ENCODE measurements at places on chromosomes 5 and 9.

DNA sequence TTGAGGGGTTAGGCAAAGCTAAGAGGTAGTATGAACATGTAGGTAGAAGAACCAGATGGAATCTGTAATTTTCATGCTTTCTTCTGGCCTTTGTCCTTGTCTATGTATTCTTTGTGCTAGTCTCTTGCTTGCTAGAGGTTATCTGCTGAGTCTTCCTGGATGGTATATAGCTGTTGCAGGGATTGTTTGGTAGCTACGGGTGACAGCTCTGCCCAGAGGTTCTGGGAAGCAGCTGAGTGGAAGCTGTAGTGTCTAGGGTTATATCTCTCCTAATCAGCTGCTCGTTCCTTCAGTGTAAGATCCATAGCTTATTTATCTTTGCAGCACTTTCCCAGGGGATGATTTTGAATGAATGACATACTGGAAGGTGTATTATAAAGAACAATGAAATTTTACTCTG lies 100.3 kb downstream of the ATG10 start:
- no peak overlapping the region for H3K4me3 ChIP-seq
- no peak for DNase-seq
- H3K4me1 ChIP-seq = peaks cover 13% of the 10 kb centered on the region
- H3K27ac ChIP-seq = no peak overlapping the region
- H3K27me3 ChIP-seq = no peaks in the 10 kb centered on the region

GRCh38 chr9:99561509-99561917 lies 260.2 kb upstream of the NR4A3 start:
- no peaks in the 10 kb centered on the region for H3K4me1 ChIP-seq
- H3K36me3 ChIP-seq = no peaks in the 10 kb centered on the region
- no peak overlapping the region for H3K27ac ChIP-seq
- DNase-seq = no peak
- peaks cover 2% of the 10 kb centered on the region for H3K27me3 ChIP-seq

- no peaks in the 10 kb centered on the region for H3K4me1 ChIP-seq
- H3K4me3 ChIP-seq = no peak overlapping the region
- no peak for DNase-seq
These were observed 12.5 kb downstream of the STC2 start for GRCh38 chr5:173315495-173316338.

DNA sequence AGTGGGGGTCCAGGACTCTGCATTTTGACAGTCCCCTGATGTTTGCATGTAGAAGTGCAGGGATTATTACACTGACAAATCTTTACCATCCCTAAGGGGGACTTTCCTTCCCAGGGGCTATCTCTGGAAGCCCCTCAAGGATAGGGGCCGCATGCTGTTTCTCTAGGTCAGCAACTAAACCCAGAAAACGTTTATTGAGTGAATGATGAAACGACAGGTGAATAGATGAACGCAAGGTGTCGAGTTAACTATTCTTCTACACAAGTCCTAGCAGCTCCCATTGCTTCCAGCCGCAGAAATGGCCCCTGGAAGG lies 281 bp upstream of the HSD17B4 start:
- peaks cover 5% of the 10 kb centered on the region for H3K27me3 ChIP-seq
- H3K36me3 ChIP-seq = peaks cover 7% of the 10 kb centered on the region
- H3K4me1 ChIP-seq = peaks cover 29% of the 10 kb centered on the region

DNA sequence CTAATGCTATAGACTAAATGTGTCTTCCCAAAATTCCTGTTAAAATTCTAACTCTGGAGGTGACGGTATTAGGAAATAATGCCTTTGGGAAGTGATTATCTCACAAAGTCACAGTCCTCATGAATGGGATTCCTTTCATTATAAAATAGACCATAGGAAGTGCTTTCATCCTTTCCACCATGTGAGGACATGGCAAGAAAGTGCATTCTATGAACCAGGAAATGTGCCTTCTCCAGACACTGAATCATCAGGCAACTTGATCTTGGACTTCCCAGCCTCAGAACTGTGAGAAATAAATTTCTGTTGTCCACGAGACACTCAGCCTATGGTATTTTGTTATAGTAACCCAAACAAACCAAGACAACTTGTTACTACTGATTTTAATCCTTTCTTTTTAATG lies 582.4 kb upstream of the C9orf72 start:
- no peak for DNase-seq
- H3K4me1 ChIP-seq = no peaks in the 10 kb centered on the region
- no peaks in the 10 kb centered on the region for H3K36me3 ChIP-seq
- H3K4me3 ChIP-seq = no peak overlapping the region
- no peaks in the 10 kb centered on the region for H3K27me3 ChIP-seq

- H3K36me3 ChIP-seq = peaks cover 10% of the 10 kb centered on the region
- H3K27ac ChIP-seq = no peak overlapping the region
- H3K4me3 ChIP-seq = no peak overlapping the region
- no peak for DNase-seq
These were observed 48.9 kb downstream of the JMY start for GRCh38 chr5:79284846-79285245.

- H3K36me3 ChIP-seq = peaks cover under 1% of the 10 kb centered on the region
- H3K27me3 ChIP-seq = peaks cover 30% of the 10 kb centered on the region
- H3K4me1 ChIP-seq = peaks cover 2% of the 10 kb centered on the region
- H3K27ac ChIP-seq = no peak overlapping the region
- DNase-seq = no peak
These were observed 14.6 kb downstream of the FOXD1 start for GRCh38 chr5:73433982-73434342.

- H3K36me3 ChIP-seq = peaks cover 6% of the 10 kb centered on the region
- H3K27ac ChIP-seq = no peak overlapping the region
- no peaks in the 10 kb centered on the region for H3K27me3 ChIP-seq
- H3K4me1 ChIP-seq = no peaks in the 10 kb centered on the region
- DNase-seq = peak; percentile 52
- no peak overlapping the region for H3K4me3 ChIP-seq
These were observed 11.2 kb downstream of the MSANTD3 start for GRCh38 chr9:100437860-100438805.

DNA sequence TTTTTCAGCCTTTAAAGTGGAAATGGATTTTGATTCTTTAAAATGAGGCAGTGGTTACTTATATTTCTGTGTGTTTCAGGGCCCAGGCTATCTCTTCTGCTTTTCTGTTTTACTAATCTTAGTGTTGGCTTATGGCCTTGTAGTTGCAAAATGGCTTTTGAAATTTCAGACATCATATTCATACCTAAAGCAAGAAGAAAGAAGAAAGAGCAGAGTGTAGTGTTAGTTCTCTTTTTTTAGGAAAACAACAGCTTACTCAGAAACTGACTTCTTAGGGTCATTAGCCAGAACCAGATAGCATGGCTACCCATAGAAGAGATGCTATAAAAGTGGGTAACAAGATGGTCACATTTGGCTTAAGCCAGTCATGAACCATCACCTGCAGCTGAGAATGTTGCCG lies 20.9 kb downstream of the ZBED3 start:
- no peak for DNase-seq
- H3K27me3 ChIP-seq = peaks cover 2% of the 10 kb centered on the region
- no peak overlapping the region for H3K4me3 ChIP-seq
- peaks cover 26% of the 10 kb centered on the region for H3K36me3 ChIP-seq
- peaks cover 22% of the 10 kb centered on the region for H3K4me1 ChIP-seq

DNA sequence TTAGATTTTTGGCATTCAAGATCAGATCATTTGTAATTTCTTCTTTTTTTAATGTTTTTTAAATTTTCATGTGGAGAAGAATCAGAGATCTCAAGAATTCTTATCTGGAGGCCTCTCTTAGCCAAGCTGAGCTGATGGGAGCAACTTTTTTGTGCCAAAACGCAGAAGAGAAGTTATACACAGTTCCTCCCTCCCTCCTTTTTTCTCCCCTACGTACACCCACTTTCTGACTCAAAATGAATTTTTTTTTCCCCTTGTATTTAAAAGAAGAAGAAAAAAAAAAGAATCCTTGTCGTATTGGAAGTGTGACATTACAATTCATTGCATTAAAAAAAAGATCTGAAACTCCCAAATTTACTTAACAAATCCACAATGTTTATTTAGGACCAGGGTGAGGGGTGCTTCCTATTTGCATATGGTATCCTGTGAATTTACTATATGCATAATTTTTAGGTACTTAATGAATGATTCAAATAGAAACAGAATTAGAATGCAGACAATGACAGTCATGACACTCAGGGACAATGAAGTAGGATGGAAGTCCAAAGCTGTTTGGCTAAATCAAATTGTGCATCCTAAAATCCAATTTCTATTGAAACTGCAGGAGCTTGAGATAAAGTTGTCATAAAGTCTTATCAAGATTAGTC lies 54.4 kb downstream of the EBF1 start:
- no peak overlapping the region for H3K4me3 ChIP-seq
- H3K4me1 ChIP-seq = no peaks in the 10 kb centered on the region
- no peaks in the 10 kb centered on the region for H3K36me3 ChIP-seq
- DNase-seq = no peak

GRCh38 chr5:160133071-160133917 lies 14.0 kb upstream of the PWWP2A start:
- H3K4me1 ChIP-seq = no peaks in the 10 kb centered on the region
- peaks cover 6% of the 10 kb centered on the region for H3K27me3 ChIP-seq
- no peak overlapping the region for H3K27ac ChIP-seq
- no peaks in the 10 kb centered on the region for H3K36me3 ChIP-seq
- no peak overlapping the region for H3K4me3 ChIP-seq
- DNase-seq = no peak

DNA sequence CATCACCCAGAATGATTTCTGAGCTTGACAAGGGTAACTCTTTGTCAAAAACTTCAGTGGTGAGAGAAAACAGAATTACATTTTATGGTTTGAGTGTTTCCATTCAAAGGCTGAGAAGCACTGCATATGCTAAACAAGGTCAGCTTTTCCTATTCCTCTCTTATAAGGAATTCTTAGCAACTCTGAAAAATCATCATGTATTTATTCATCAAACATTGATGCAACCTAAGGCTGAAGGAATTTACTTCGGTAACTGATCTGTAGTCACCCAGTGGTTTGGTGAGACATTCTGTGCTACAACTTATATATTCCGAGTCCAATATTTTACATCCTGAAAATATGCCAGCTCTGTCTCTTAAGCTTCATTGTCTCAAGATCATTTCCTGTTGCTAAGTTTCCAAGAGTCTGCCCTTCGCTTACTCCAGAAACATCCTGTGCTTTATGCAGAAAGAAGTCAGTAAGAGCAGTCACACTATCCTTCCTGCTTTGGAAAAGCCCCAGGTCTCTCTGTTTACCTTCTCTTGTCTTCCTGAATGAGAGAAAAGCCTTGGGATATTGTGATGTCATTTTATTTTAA lies 176.6 kb upstream of the TBCA start:
- no peak overlapping the region for H3K4me3 ChIP-seq
- H3K27ac ChIP-seq = no peak overlapping the region
- DNase-seq = no peak
- H3K4me1 ChIP-seq = no peaks in the 10 kb centered on the region
- no peaks in the 10 kb centered on the region for H3K36me3 ChIP-seq

- peak overlapping the region; percentile 27 for H3K27ac ChIP-seq
- no peaks in the 10 kb centered on the region for H3K27me3 ChIP-seq
- no peak for DNase-seq
- H3K36me3 ChIP-seq = peaks cover 33% of the 10 kb centered on the region
- H3K4me1 ChIP-seq = peaks cover 2% of the 10 kb centered on the region
These were observed 77.1 kb downstream of the GOLPH3 start for GRCh38 chr5:32096891-32097595.

DNA sequence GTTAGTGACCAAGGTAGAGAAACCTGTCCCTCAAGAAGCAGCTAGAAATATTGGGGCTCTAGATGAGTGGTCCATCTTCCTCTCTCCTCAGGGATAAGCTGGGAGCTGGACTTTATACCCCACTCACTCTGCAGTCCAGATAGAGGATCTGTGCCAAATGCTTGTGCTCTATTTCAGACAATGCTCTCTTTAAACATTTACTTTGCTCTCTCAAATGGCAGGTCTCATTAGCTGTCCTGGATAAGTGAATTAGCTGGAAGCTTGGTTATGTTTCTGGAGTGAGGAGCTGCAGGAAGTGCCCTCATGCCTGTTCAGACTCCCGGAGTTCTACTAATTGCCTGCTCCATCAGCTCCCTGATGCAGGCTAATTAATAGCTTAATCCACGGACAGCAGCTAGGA lies 151.1 kb upstream of the CCDC152 start:
- no peaks in the 10 kb centered on the region for H3K4me1 ChIP-seq
- H3K36me3 ChIP-seq = no peaks in the 10 kb centered on the region
- DNase-seq = no peak
- no peak overlapping the region for H3K4me3 ChIP-seq
- H3K27ac ChIP-seq = no peak overlapping the region

DNA sequence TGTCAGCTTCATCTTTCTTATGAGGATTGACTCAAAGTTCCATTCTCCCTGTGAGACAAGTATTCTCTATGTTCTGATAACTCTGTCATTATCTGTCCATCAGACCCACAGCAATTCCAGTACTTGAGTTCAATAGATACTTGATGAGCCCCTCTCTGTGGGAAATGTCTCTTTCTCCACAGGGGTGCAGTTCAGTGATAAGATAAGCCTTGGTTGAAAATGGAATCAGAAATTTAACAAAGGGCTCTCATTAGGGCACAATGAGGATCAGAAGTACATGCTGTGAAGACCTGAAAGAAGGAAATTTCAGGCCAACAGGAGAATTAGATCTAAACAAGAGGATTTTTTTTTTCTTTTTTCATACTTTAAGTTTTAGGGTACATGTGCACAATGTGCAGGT lies 737.3 kb downstream of the MTRR start:
- H3K27ac ChIP-seq = no peak overlapping the region
- no peak for DNase-seq
- no peaks in the 10 kb centered on the region for H3K36me3 ChIP-seq
- H3K27me3 ChIP-seq = no peaks in the 10 kb centered on the region
- no peak overlapping the region for H3K4me3 ChIP-seq

DNA sequence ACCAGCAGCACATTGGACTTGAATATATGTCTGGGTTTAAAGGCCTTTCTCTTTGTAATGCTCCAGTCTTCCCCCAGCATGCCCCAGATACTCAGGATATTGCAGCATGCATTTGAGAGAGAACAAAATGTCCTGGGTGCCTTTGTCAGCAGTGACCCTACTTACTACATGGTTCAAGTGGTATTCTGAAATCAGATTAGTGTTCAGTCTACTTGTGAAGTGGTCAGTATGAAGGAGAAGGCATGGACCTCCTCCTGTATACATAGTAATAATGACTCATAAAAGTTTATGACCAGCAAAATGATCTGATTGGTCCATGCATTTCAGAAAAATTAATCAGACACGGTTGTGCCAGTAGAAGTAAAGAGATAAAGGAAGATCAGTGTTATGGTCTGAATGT lies 25.4 kb downstream of the GPR21 start:
- H3K27me3 ChIP-seq = no peaks in the 10 kb centered on the region
- H3K36me3 ChIP-seq = peaks cover 3% of the 10 kb centered on the region
- no peak for DNase-seq
- no peak overlapping the region for H3K4me3 ChIP-seq

- no peak for DNase-seq
- H3K4me1 ChIP-seq = no peaks in the 10 kb centered on the region
- H3K27me3 ChIP-seq = no peaks in the 10 kb centered on the region
- no peaks in the 10 kb centered on the region for H3K36me3 ChIP-seq
These were observed 130.4 kb downstream of the CHSY3 start for GRCh38 chr5:130034566-130035210.

Data from immature natural killer cell (primary cell).